ENCODE measurements at places on chromosomes 1 and 21.
A peak's percentile ranks its signal among the peaks of the same experiment; 100 is the strongest.

DNA sequence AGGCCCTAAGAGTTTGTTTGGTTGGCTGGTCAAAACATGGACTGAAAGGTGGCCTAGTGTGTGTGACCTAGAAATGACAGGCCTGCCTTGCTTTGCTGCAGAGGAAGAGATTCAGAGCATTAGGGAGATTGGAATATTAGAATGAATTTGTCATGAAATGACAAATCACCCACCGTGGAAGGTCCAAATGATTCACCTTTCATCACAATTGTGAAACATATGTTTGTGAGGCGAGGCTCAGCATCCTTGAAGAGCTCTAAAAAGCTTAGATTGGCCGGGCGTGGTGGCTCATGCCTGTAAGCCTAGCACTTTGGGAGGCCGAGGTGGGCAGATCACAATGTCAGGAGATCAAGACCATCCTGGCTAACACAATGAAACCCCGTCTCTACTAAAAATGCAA lies 5.5 kb downstream of the LCE1B start:
- no peaks in the 10 kb centered on the region for H3K4me1 ChIP-seq
- H3K36me3 ChIP-seq = no peaks in the 10 kb centered on the region
- DNase-seq = no peak
- H3K27ac ChIP-seq = no peak overlapping the region

DNA sequence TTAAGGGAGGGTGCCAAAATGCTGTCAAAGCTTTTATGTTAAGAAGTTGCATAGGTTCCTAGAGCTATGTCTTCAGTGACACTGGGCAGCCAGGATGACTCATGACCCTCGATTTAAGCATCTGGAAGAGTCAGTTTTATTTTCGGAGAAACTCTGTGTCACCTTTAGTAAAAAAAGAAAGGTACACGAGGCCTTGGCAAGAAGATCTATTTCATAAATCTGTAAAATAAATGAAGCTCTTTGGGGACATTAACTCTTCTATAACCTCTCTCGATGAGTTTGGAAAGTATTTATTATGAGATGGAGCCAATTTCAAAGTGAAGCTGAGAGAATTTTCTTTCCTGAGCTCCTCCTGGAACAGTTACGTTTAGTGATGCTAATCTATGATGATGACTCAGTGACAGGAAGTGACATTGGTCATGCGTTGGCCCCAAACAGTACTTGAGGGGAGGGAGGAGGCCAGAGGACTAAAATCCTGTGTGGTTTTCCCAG lies 156.5 kb downstream of the HLX start:
- peaks cover 12% of the 10 kb centered on the region for H3K4me1 ChIP-seq
- H3K27me3 ChIP-seq = no peaks in the 10 kb centered on the region
- DNase-seq = peak; percentile 46
- peak overlapping the region; percentile 32 for H3K27ac ChIP-seq
- no peak overlapping the region for H3K4me3 ChIP-seq
- no peaks in the 10 kb centered on the region for H3K36me3 ChIP-seq

GRCh38 chr1:234069760-234070159 lies 165.3 kb downstream of the SLC35F3 start:
- H3K36me3 ChIP-seq = no peaks in the 10 kb centered on the region
- H3K27ac ChIP-seq = no peak overlapping the region
- H3K4me1 ChIP-seq = no peaks in the 10 kb centered on the region
- peak; percentile 6 for DNase-seq
- H3K4me3 ChIP-seq = no peak overlapping the region

GRCh38 chr1:2046174-2046917 lies 3.9 kb upstream of the PRKCZ start:
- no peaks in the 10 kb centered on the region for H3K36me3 ChIP-seq
- no peak overlapping the region for H3K4me3 ChIP-seq
- DNase-seq = peak; percentile 70
- peaks cover 4% of the 10 kb centered on the region for H3K4me1 ChIP-seq
- peaks cover 30% of the 10 kb centered on the region for H3K27me3 ChIP-seq

- no peak for DNase-seq
- H3K27ac ChIP-seq = no peak overlapping the region
- H3K4me3 ChIP-seq = no peak overlapping the region
- no peaks in the 10 kb centered on the region for H3K4me1 ChIP-seq
- peaks cover 74% of the 10 kb centered on the region for H3K36me3 ChIP-seq
Measured at GRCh38 chr1:26938004-26938658, 16.6 kb downstream of the NUDC start.

- no peak overlapping the region for H3K4me3 ChIP-seq
- H3K27ac ChIP-seq = no peak overlapping the region
- DNase-seq = no peak
- H3K4me1 ChIP-seq = no peaks in the 10 kb centered on the region
- no peaks in the 10 kb centered on the region for H3K36me3 ChIP-seq
Measured at GRCh38 chr1:199784138-199784895, 243.2 kb upstream of the NR5A2 start.

DNA sequence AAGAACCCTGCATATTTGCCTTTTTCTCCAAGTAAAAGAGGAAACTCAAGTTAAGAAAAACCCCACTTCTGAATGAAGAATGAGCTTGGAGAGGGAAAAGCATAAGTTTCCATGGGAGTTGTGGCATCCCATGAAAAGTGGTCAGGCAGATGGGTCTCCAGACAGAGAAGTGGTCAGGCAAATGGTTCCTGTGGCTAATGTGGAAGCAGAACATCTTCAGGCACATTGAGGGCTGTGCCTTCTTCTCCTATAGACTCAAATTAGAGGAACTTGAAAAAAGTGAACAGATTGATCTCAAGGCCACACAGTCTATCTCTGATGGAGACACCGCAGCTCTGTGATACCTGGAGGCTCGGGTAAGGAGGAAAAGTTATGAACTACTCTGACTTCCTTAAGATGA lies 55.7 kb upstream of the KIRREL1 start:
- no peaks in the 10 kb centered on the region for H3K4me1 ChIP-seq
- H3K36me3 ChIP-seq = no peaks in the 10 kb centered on the region
- H3K4me3 ChIP-seq = no peak overlapping the region
- H3K27ac ChIP-seq = no peak overlapping the region
- H3K27me3 ChIP-seq = no peaks in the 10 kb centered on the region

GRCh38 chr1:188154761-188155160 lies 1326.0 kb downstream of the PLA2G4A start:
- no peak overlapping the region for H3K4me3 ChIP-seq
- no peaks in the 10 kb centered on the region for H3K4me1 ChIP-seq
- DNase-seq = no peak
- no peaks in the 10 kb centered on the region for H3K27me3 ChIP-seq

DNA sequence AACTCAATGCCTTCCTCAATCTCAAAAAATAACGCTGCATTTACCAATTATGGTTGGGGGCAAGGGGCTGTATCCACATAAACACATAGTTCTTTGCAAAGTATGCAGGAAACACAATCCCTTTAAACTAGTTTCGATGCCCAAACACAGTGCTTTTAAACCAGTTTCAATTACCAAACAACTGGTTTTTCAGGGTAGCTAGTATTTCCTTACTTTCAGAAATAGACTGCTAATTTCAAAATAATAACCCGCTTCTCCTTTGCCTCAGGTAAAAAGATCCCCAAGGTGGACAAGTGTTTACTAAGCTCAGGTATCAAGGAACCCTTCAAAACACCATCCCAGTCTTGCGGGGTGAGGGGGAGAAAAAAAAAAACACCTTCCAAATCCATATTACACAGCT lies 2.8 kb downstream of the SIPA1L2 start:
- no peaks in the 10 kb centered on the region for H3K36me3 ChIP-seq
- no peak overlapping the region for H3K4me3 ChIP-seq
- no peaks in the 10 kb centered on the region for H3K27me3 ChIP-seq
- H3K27ac ChIP-seq = no peak overlapping the region

DNA sequence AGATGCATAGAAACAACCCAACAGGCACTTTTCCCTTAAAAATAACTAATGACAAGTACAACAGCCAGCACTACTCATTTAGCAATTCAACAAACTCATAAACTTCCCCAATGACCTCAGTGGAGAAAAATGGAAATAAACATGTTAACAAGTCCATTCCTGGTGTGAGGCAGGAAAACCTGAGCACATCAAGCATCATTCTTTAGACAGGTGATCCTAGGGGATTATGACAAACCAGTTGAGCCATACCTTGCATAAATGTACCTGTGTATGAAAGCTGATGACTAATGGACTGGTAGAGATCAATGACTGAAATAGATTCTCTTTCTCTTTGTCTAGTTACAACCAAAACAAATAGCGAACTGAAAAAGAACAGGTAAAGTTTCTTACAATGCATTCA lies 7.0 kb downstream of the COL24A1 start:
- no peak for DNase-seq
- H3K4me1 ChIP-seq = peaks cover 14% of the 10 kb centered on the region
- no peak overlapping the region for H3K4me3 ChIP-seq
- no peak overlapping the region for H3K27ac ChIP-seq

DNA sequence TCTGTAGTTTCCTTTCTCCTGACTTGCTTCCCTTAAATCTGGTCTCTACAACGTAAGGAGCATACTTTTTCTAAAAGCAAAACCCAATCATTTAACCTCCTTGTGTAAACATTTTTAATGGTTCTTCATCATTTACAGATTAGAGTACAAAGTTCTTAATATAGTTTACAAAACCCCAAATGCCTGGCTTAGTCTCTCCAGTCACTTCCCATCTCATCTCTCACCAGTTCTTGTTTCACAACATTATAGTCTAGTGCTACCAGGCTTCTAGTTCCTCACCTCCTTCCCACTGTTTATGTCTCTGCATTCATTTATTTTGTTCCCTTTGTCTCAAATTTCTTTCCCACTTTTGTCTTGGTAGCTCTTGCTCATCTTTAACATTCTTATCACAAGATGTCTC lies 168.4 kb downstream of the FASLG start:
- no peak overlapping the region for H3K4me3 ChIP-seq
- no peaks in the 10 kb centered on the region for H3K27me3 ChIP-seq
- DNase-seq = no peak
- H3K27ac ChIP-seq = no peak overlapping the region

GRCh38 chr1:157880621-157881020 lies 39.0 kb upstream of the CD5L start:
- H3K27ac ChIP-seq = no peak overlapping the region
- no peaks in the 10 kb centered on the region for H3K4me1 ChIP-seq

DNA sequence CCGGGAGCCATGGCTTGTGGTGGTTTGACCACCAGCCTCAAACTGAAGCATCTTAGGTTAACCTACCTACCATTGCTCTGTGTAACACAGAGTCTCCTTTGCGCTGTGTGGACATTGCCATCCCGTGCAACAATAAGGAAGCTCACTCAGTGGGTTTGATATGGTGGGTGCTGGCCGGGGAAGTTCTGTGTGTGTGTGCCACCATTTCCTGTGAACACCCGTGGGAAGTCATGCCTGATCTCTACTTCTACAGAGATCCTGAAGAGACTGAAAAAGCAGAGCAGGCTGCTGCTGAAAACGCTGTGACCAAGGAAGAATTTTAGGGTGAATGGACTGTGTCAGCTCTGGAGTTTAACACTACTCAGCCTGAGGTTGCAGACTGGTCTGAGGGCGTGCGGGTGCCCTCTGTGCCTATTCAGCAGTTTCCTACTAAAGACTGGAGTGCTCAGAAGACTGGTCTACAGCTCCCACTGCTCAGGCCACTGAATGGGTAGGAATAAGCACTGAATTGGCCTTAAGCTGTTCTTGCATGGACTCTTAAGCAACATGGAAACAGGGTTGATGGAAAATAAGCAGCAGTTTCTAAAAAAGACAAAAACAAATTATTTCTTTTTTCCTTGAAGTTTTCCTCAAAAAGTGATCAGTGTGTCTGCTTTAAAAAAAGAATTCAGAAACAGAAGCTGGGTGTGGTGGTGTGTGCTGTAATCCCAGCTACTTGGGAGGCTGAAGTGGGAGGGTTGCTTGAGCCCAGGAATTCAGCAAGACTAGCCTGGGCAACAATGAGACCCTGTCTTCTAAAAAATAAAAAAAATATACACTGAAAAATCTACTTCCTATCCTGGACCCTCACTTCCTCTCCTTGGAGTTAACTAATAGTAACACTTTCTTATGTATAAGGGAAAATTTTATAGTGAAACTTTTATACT lies 14.6 kb downstream of the CEP350 start:
- no peak overlapping the region for H3K4me3 ChIP-seq
- H3K27ac ChIP-seq = no peak overlapping the region
- no peaks in the 10 kb centered on the region for H3K36me3 ChIP-seq

DNA sequence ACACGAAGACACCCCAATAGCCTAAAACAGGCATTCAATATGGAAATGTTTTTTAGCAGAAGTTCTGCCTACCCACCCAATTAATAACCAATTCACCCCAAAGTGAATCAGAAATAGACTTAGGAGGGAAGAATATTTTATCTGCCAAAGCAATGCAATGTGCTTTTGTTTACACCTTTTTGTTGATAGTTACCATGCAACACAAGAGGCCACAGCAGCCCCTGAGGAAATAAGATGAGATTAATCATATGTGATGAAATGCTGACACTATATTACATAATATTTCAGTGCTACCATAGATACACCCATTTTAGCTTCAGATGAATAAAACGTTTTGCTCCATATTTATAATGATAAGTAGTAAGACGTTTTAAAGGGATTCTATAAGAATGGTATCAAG lies 60.9 kb upstream of the RGS2 start:
- no peak overlapping the region for H3K27ac ChIP-seq
- H3K36me3 ChIP-seq = no peaks in the 10 kb centered on the region
- DNase-seq = no peak
- no peaks in the 10 kb centered on the region for H3K27me3 ChIP-seq
- no peaks in the 10 kb centered on the region for H3K4me1 ChIP-seq

DNA sequence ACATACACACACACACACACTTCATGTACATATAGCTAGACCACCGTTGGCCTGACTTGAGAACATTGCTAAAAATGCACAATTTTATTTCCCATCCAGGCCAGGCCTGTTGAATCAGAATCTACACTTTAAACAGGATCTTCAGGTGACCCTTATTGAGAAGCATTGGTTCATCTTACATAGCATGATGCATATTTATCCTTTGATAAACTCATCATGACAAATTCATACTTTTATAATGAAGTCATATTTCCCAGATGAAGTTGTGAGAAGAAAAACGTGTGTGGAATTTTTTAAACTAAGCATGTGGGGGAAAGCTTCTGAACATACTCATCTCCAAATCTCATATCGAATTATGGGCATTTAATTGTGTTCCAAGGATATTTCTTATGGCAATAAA lies 877.7 kb downstream of the MRPL39 start:
- H3K27ac ChIP-seq = no peak overlapping the region
- DNase-seq = no peak
- no peaks in the 10 kb centered on the region for H3K36me3 ChIP-seq
- no peak overlapping the region for H3K4me3 ChIP-seq
- H3K27me3 ChIP-seq = no peaks in the 10 kb centered on the region
- no peaks in the 10 kb centered on the region for H3K4me1 ChIP-seq

All from SJCRH30 (cell line).